ENCODE measurements at places on chromosomes 7 and 10.

GRCh38 chr7:152129682-152130081 is 104.2 kb downstream of the GALNT11 start:
- no peak for DNase-seq

GRCh38 chr7:31957090-31957720 is 113.0 kb downstream of the PDE1C start:
- no peak for DNase-seq

GRCh38 chr7:98872328-98872924 is 2.6 kb upstream of the TMEM130 start:
- DNase-seq, result no peak

- DNase-seq, result no peak
Measured at GRCh38 chr10:6813306-6813705, 233.2 kb upstream of the PRKCQ start.

GRCh38 chr10:4250587-4250887 is 465.5 kb upstream of the KLF6 start:
- no peak for DNase-seq

GRCh38 chr10:76115471-76116155 is 684.2 kb downstream of the LRMDA start:
- DNase-seq, result no peak

- DNase-seq, result no peak
Measured at GRCh38 chr10:93566435-93567276, at the start of gene FFAR4. TSS of gene FFAR4 (plus strand) at chr10:93566665. CDS start at chr10:93566721, 56 bp downstream.

- DNase-seq, result no peak
Measured at GRCh38 chr7:102418592-102418991, 14.8 kb upstream of the ORAI2 start.

- DNase-seq, result no peak
Measured at GRCh38 chr7:117259615-117260014, 63.2 kb downstream of the WNT2 start.

DNA sequence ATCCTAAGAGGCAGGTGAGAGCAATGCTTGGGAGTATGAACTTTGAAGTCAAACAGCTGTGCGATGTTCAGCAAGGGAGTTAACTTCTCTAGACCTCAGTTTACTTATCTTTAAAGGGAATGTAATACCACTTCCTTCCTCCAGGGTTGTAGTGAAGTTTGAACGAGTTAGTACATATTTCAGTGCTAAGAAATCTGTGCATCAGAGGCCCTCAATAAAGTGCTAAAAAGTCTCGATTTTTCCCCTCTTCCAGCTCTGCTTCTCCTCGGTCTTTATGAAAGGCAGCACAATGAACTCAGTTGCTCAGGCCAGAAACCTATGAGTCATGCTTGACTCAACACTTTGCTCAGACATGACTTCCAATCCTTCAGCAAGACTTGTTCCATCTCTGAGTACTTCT is 418.9 kb downstream of the MDFIC start:
- DNase-seq, result no peak

DNA sequence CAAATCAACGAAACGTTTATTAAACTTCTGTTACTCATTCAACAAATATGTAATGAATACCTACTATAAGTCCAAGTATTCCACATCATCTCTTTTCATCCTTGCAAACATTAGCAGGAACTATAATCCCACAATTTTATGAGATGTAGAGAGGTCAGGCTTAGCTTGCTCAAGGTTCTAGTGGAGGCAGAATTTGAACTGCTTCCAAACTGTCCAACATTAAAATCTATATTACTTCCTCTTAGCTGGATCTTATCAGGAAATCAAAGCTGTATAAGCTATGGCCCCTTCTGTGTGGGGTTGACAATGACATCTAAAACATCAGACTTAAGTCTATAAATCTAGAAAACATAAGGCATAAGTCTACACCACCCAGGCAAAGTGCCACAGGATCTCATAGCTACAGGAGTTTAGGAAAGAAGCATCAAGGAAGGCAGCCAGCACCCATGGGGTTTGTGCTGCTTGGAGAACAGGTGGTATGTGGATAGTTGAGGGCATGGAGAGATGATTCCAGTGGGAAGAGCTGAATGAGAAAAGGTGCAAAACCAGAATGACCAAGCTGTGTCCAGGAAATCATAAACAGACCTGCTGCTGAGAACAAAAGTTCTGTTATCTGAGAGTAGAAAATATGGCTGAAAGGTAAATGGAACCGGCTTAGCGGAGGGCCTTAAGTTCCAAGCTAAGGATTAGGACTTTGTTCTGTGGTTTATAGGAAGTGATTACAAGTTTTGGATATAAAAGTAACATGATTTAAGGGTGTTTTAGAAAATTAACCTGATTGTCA is 34.5 kb downstream of the PAPSS2 start:
- DNase-seq, result no peak

GRCh38 chr10:119759832-119760231 is 34.0 kb downstream of the INPP5F start:
- DNase-seq, result no peak

- no peak for DNase-seq
Measured at GRCh38 chr10:44010873-44011602, 362.4 kb upstream of the ZNF32 start.

- no peak for DNase-seq
Measured at GRCh38 chr10:132098539-132099388, 33.0 kb downstream of the JAKMIP3 start.

- DNase-seq, result peak; percentile 78
Measured at GRCh38 chr7:30478349-30479201, at the start of gene NOD1. TSS of gene NOD1 (minus strand) at chr7:30478784. CDS start at chr7:30456921, 21,863 bp downstream.

- no peak for DNase-seq
Measured at GRCh38 chr7:109926738-109927137, 1164.2 kb upstream of the LRRN3 start.

DNA sequence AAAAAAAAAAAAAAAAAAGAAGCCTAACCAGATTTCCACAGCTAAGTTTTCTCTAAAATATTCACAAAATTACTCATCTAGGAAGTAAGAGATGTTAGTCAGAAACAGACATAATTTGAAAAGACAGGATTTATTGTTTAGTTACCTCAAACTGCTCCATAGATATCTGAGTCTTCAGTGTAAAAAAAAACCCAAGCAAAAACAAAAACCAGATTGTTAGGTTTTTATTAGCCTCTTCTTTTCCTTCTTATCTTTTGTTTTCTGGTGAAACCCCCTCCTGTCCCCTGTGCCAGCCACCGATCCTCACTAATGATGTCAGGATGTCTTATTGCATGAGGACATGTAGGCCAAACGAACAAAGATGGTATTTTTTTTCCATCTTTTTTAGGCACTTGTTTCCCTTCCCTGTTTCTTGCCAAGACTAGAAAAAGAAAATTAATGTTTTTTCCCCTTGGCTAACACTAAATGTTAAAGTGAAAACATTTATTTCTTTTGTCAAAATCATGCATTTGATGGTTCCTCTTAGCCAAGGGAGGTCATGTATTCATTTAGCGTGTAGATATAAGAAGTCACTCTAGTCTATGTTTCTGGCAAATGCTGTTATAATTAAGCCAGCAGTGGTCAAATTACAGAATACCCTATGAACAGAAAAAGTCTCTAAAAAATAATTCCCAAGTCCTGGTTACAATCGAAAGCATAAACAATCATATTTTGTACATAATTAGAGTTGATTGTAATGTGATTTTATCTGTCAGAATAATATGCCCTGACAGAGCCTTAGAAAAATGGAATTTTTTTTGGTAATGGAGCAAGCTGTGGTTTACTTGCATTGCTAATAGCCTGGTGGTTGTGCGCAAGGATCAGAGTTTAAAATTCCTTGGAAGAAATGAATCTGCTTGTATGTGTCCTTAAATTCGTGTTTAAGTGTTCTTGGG is 702.4 kb upstream of the FZD8 start:
- no peak for DNase-seq

- no peak for DNase-seq
Measured at GRCh38 chr10:71423901-71424300, 27.2 kb downstream of the CDH23 start.

GRCh38 chr7:25851332-25852210 is 300.4 kb upstream of the NFE2L3 start:
- DNase-seq, result peak; percentile 72

DNA sequence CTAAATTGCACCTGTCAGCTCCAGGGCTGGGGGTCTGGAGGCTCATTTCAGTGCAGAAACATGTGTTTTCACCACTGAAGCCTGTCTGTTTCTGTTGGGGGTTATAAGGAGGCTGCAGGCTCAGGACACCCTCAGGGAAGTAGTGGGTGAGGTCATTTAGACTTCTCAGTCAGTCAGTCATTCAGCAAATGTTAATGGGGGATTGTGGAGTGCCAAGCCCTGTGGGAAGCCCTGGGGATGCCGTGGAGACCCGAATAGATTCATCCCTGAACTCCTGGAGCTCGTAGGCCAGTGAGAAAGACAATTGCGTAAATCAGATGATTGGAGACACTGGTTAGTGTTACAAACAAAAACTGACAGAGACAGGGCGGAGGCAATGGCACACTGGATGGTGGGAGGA is 19.2 kb downstream of the LHPP start:
- no peak for DNase-seq

DNA sequence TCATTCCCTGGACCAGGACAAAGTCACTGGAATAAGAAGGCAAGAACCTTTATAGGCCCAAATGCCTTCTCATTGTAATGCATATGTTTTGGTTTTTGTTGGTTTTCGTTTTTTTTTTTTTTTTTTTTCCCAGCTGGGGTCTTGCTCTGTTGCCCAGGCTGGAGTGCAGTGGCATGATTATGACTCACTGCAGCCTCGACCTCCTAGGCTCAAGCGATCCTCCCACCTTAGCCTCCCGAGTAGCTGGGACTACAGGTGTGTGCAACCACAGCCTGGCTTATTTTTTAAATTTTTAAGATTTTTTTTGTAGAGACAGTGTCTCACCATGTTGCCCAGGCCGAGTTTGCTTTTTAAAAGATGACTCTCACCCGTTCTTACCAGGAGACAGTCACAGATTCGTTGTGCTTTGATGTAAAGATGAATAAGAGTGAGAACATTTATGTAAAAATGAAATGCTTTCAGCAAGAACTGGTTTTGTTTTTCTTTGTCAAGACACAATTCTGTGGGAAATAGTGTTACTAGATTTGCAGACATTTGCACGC is 7.6 kb downstream of the IQCE start:
- no peak for DNase-seq

Data from T-helper 2 cell treated with Interferon-gamma antibody and Interleukin-4, amounts not matched to agents 5 μg/mL and 100 μg/mL, for 36 hours (primary cell).